ENCODE measurements at places on chromosomes 1 and 21.

- DNase-seq = no peak
Observed at GRCh38 chr1:59671066-59671952, 143.4 kb upstream of the HOOK1 start.

DNA sequence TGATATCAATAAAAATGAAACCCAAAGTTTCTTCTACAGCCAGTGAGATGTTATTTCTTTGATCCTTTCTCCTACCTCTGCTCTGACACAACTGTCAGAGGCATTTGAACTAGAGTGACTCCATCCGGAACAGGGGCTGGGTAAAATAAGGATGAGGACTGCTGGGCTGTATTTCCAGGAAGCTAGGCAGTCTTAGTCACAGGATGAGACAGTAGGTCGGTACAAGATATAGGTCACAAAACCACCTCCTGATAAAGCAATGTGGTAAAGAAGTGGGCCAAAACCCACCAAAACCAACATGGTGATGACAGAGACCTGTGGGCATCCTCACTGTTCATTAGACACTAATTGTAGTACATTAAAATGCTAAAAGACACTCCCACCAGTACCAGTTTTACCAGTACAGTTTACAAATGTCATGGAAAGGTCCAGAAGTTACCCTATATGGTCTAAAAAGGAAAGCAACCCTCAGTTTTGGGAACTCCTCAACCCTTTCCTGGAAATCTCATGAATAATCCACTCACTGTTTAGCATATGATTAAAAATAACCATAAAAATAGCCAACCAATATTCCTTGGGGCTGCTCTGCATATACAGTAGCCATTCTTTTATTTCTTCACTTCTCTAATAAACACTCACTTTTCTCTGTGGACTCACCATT, 96.7 kb downstream of the GABPA start:
- no peak for DNase-seq

- DNase-seq = no peak
Observed at GRCh38 chr1:17581389-17582123, 42.1 kb downstream of the ARHGEF10L start.

DNA sequence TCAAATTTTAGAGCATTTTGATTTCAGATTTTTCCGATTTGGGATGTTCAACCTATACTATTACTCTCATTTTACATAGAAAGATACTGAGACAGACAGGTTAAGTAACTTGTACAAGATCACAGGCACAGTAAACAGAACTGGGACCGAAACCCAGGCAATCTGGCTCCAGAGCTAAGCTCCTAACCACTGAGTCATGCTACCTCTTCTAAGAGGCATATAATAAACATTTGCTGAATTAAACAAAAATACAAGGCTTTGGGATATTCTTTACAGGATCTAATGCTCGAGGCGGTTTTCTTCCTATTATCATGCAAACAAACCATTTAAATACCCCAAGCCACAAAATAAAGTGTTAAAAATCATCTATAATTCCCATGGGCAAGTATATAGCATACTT, 50.3 kb downstream of the MCOLN2 start:
- no peak for DNase-seq

- no peak for DNase-seq
Observed at GRCh38 chr1:247487057-247487456, 29.2 kb upstream of the OR2B11 start.

- no peak for DNase-seq
Observed at GRCh38 chr1:84701376-84701775, 11.1 kb upstream of the SSX2IP start.

- no peak for DNase-seq
Observed at GRCh38 chr1:1232796-1233566, 944 bp downstream of the B3GALT6 start.

DNA sequence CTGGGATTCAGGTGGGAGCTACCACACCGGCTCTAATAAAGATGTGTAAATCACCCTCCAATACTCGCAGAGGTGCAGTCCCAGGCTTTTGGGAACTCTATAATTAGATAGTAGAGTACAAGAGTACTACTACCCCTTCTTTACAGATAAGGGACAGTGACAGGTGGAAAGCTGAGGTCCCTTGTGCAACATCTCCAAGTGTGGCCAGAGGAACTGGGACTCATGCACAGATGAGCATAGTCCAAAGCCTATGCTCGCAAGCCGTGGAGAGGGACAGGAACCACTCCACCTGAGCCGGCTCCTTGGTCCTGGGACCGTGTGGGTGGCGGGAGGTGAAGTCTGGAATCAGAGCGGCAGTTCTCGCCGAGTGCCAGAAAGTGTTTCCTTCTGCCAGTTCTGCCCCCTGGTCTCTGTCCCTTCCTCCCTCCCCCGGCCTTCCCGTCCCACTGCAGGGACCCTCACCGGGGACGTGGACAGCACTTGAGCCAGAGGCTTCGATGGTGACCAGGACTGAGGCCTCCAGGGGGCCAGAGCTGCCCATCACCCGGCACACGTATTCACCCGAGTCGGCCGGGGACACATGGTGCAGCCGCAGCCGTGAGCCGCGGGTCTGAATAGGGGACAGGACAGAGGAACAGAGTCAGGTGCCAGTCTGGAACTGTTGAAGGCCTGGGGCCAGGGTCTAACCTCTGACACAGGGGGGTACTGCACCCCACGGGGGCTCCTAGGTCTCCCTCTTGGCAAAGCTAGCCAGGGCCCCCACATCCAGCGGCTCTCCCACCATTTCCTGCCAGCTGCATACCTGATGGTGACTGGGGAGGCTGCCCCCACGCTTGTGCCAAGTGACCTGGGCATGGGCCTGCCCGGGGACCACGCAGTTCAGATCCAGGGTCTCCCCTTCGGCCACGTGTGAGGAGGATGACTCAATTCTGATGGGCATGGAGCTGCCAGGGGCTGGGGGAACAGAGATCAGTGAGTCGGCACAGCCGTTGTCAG, 33.9 kb downstream of the LDLRAD2 start:
- DNase-seq = no peak

DNA sequence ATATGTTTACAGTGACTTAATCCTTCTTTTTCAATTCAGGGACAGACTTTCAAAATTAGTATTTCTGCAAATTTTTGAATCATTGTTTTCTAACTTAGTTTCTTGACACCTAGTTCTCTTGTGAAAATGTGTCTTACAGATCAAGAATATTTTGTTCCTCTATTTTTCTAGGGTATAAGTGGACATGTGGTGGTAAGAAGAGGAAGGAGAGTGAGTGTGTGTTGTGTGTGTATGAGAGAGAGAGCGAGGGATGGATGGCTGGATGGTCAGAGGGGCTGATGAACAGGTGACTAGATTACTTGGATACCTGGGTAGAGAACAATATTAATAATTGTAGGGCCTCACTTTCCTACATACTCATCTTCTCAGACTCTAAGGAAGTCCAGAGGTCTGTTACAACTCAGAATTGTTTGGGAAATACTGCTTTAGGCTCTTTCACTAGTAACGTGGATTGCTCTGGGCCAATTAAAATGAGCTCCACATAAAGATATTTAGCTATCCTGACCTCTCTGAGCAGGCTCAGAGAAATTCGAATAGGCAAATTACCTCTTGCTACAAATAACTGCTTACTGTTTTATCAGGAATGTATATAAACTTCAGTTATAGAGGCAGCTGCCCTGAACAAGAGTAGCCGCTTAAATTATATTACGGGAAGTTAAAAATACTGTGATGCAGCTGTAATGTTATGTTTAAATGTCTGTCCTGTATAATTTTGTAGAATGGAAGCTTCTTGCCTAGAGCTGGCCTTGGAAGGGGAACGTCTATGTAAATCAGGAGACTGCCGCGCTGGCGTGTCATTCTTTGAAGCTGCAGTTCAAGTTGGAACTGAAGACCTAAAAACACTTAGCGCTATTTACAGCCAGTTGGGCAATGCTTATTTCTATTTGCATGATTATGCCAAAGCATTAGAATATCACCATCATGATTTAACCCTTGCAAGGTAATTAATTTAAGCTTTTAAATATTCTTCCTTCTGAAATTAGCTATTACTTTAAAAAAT, 19.7 kb downstream of the GPSM2 start:
- no peak for DNase-seq

- no peak for DNase-seq
Observed at GRCh38 chr1:205447457-205448341, 8.1 kb downstream of the BLACAT1 start.

All from stimulated activated naive CD4-positive, alpha-beta T cell treated with Interleukin-2 at 50 U/mL for 16 hours (primary cell).